Esophagus squamous epithelium (tissue), 5 donors: ENCODE measurements at places on chromosomes 4 and X.

GRCh38 chr4:147749811-147750321 is 18.0 kb downstream of the ARHGAP10 start:
- DNase-seq = no peak

DNA sequence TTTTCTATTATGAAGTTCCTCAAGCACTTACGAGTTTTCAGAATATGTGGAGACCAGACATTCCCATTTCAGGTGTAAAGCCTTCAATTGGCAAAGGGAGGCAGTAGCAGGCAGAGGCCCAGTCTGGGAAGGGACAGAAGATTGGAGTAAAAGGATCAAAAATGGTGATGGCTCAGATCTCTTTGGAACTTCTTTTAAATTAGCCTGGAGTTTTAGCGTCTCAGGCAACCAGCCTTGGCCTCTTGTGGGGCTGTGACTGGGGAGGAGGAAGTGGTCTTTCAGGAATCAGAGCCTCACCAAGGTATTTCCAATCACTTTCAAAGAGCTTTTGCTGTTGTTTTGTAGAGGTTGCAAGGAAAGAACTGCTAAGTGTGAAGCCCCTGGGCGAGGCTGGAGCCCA is 239.1 kb downstream of the FRAS1 start:
- DNase-seq = no peak

- DNase-seq = no peak
Measured at GRCh38 chrX:22950269-22951266, 49.2 kb upstream of the DDX53 start.

DNA sequence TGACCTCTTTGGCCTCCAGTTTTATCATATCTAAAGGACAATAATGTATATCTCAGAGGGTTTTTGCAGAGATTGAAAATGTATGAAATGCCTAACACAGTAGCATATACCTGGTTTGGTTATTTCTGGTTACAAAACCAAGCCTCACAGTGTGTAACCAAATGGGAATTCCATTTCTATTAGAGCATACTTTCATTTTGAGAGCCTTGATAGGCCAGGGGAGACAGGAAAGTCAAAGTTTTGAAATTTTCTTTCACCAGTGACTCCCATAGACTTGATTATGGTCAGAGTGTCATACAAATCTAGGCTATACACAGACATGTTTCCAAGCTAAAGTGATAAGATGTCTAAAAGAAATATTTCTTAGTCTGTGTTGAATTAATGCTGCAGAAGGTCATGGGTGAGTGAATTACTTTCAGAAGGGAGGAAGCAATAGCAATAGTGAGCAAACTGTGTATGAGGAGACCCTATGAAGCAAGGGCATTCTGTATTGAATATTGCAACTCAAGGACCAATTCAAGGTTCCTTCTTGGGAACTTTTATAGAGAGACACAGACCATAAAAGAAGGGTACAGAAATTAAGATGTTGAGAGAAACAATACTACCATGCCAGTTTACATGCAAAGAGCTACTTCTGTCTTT is 151.1 kb downstream of the PDE5A start:
- no peak for DNase-seq

GRCh38 chr4:112001041-112001440 is 144.2 kb upstream of the FAM241A start:
- no peak for DNase-seq
